ENCODE measurements at places on chromosomes 2 and 18. TPM values are rescaled to one million over a fixed set of nuclear protein-coding genes. Genes with fewer than 3 reads are reported as not detected.

TRIM43 gene
- total RNA-seq, result not detected

ITGB6 gene
- total RNA-seq, result not detected

- DNase-seq, result no peak
These were observed 84.1 kb upstream of the NABP1 start for GRCh38 chr2:191593622-191594385.

GRCh38 chr2:3706892-3707291, 3.5 kb downstream of the DCDC2C start:
- DNase-seq, result no peak

- DNase-seq, result no peak
These were observed 153.6 kb upstream of the KLF7 start for GRCh38 chr2:207319316-207319715.

DNA sequence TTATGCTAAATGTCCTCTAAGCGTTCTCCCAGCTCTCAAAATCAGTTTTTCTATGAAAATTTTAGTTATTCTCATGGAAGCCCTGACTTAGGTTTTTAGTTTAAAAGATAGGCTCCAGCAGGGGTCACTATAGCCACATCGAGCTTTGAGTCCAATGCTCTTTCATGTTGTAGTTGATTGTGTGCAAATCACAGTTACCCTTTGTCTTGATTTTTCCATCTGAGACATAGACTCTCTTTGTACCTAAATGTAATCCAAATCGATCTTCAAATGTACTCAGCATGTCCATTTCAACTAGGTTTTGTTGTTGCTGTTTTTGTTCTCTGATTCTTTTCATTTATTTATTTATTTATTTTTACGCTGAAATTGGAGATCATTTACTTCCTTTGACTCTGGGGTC, 26.4 kb upstream of the MSTN start:
- DNase-seq, result no peak

DNA sequence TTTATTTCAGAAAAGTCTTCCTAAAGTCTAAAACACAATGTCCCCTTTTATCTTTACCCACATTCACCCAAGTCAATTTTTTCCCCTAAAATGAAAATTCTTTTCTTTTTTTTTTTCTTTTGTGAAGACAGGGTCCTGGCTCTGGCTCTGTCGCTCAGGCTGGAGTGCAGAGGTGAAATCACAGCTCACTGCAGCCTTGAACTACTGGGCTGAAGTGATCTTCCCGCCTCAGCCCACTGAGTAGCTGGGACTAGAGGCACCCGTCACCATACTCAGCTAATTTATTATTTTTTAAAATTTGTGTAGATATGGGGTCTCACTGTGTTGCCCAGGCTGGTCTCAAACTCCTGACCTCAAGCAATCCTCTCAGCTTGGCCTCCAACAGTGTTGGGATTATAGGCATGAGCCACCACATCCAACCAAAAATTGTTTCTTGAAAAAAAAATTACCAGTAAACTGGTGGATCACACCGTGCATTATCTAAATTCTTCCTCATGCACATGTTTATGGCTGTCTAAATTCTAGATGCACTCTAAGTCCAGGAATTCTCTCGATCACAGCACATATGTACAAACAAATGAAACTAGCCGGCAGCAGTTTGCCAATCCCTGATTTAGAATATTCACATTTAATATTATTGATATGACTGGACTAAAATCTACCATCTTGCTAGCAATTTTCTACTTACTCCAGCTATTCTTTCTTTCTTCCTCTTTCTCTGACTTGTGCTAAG, 56.8 kb downstream of the OLA1 start:
- no peak for DNase-seq

GRCh38 chr18:38520786-38521185, 955.2 kb upstream of the CELF4 start:
- DNase-seq, result no peak

ZDBF2 gene
- 25.4 TPM for total RNA-seq

DNA sequence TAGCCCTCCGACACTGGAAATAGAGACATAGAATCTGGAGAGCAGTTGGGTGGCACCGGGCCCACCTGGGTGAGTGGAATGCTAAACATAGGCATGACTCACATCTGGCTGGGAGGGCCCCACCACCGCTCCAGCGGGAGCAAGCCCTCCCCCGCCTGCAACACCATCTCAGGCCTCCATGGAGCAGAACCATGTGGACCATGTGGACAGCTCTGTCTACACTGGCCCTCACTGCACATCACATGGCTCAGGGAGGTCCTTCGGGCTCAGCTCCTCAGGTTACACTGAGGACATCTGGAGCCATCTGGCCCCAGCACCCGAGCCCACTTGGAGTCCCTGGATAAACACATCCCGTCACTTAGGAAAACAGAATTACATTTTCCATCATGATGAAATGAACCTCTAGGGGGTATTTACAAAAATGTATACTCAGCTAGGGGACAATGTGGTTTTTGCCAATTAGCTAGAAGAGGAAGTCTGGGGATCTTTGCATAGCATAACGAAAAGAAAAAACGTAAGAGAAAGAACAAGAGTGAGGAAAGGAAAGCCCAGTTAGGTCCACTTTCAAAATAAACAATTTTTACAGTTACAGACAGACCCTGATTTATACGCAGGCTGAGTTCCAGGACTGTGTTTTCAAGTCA, 30.7 kb upstream of the MLPH start:
- DNase-seq, result no peak

DNA sequence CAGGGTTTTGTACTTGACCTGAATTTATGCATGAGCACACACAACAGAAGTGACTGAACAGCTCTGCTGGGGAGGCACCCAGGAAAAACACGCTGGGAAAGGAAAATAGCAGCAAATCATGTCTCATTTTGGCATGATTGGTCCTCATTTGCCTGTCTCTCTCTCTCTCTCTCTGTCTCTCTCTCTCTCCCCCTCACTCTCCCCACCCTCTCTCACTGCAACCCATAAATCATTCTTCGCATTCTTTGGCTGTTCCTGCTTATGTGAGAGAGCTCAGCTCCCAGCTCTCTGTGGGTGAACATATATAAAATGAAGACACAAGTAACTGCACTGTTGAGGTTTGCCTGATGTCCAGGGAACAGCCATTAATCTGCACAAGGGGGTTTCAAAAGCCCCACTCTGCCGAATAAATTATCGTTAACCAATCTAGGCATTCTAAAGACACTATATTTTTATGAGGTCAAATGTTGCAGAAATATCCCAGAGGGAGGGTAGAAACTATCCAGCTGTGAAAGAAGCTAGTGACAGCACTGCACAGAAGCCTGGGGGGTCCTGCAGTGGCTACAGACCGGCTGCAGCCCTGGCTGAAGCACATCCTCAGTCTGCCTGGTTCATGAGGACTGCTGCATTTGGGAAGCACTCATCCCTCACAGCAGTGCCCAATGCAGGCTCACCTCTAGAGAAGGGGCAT, 260.3 kb downstream of the AFF3 start:
- DNase-seq, result no peak

DNA sequence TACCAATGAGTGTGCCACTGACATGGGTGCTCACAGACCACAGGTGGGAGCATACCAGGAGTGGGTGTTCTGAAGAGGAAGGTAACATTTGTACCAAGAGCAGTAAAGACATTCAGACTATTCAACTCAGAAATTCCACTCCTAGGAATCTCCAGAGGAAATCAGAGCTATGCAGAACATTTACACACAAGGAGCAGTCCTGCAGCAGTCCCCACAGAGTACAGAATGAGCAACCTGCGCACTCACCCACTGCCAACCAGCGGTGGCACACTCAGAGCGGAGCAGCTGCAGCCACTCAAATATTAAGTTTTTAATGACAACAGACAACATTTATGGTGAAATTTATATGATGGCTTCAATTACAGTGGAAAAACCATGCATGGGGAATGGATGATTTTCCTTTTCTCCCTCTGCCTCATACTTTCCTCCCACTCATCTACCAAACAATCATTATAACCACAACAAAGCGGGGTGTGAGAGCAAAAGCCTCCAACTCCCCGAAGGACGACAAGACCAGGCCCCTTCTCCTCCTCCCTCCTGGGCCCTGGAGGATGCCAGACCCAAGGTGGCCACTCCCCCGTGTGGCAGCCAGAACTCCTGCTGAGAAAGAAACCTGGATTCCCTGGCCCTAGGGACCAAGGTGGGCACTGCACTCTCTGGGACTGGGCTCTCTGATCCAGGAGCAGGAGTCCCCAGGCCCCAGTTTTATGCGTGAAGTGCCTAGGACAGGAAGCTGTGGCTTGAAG, 5.4 kb downstream of the HS6ST1 start:
- DNase-seq, result no peak

DNA sequence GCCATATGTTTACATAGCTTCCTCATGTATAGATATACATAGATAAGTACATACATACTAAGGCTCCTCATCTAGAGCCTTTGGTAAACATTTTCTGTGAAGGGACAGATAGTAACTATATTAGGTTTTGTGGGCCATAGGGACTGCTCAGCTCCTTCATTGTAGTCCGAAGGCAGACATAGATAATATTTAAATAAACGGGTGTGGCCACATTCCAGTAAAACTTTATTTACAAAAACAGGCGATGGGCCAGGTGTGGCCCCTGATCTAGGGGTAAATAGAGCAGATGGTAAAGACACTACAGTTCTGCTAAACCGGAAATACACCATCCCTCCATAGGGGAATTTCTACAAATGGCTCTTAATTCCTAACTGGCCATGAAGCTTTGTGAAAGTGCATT, 7.3 kb downstream of the COQ10B start:
- DNase-seq, result no peak

GRCh38 chr2:71210292-71210691, 16.6 kb downstream of the PAIP2B start:
- no peak for DNase-seq

LONRF2 gene
- 2.5 TPM for total RNA-seq

DNA sequence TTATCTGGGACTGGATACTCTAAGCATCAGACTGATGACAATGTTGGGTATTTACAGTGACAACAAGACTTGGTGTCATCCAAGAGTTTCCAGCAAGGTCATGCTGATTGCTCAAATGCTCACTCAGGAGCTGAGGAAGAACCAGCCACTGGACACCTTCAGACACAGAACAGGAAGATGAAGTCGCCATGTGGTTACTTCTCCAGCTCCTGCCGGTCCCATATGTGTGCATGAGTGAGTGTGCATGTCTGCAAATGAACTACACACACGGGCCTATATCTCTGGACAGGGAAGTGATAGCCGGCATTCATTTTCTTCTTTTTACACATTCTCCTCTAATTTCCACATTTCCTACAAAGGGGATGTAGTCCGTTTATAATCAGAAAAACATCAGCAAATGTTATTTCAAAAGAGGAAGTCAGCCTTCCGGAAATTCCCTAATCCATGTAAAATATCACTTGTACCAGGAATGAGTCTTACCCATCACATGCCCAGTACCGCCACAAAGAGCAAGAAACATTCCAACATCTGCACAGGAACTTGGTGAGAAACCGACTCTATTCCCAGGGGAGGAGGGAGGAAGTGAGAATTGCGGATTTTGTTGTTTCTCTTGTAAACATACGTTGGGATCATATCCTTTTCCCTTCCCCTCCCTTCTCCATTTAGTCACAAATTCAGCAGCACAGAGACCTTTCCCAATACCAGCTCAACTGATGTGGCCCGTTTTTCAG, 10.8 kb downstream of the RFX8 start:
- no peak for DNase-seq

L3MBTL4 gene
- 7.2 TPM for total RNA-seq

- no peak for DNase-seq
These were observed 122.5 kb downstream of the ARHGAP15 start for GRCh38 chr2:143251681-143252080.

DNA sequence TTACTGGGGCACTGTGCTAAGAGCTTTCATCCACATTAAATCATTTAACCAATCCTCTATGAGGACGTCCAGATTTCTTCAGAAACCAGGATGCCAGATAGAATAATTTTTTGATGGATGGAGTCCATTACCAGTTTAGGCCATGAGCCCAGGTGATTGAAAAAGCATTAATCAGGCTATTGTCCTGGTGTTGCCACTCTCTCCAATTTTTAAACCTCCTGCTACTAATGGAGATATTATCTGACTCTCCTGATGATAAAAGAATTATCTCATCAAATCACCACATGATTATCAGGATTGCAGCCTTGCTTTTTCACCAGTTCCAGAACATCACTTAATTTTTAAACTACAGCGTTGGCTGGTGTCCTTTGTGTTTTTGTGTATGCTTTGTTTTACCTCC, 402.2 kb downstream of the CLIP4 start:
- no peak for DNase-seq

DNA sequence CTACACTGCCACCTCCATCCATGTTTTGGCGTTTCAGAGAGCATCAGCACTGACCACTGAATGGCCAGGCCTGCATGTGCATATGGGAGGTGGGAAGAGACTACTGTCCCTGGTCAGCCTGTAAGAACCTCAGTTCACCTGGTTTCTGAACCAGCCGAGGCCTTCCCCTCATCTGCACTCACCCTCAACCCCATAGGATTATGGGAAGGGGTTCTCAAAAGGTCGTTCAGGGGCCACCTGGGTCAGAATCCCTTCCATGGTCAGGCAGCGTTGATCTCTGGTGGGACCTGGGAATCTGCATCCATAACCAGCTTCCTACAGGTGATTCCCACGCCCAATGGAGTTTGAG, 36.7 kb downstream of the TET3 start:
- DNase-seq, result no peak

PARD3B gene
- 29.2 TPM for total RNA-seq

DNA sequence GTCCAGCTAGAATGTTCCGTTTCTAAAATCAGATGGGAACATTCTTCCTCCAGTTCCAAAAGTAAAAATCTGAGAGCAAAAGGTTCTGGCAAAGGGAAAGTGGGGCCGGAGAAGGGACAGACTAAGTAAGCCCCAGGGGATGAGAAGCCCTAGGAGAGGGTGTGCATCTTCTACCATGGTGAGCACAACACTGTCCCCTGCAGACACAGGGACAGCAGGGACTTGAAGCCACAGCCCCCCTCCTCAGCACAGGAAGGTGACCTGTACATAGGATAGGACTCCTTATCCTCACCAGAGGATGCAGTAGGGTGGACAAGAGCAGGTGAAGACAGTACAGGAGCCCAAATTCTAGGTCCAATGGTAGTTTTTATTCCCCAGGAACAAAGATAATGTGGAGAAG, 12.6 kb upstream of the ATRAID start:
- no peak for DNase-seq

CD8B2 gene
- not detected for total RNA-seq

DNA sequence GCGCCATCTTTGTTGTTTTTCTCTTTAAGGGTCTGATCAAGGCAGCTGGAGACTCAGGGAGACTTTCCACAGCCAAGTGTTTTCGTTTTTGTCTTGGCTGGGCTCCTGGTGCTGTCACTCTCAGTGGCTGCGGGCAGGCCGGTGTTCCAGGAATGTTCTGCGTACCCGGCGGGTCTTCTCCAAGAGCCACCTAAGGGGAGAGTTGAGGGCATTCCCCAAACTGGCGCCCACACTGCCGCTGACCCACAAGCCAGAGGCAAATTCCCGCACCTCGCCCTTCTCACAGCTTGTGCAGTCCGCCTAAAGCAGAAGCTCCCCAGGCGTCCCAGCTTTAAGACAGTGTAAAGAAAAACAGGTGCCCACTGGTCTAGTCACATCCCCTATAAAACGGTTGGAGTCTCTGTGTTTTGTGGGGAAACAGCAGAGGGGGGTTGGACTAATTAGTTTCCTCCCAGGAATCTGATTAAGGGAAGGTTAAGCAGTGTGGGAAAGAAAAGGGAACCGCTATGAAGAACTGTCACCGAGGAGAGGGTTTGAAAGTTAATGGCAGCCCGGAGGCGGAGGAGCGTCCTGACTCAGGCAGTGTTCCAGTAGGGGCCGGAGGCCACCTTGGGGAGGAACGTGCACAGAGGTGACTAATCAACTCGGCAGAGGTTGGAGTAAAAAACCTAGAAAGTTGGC, 224.5 kb downstream of the SLC4A3 start:
- no peak for DNase-seq

PTPRN gene
- total RNA-seq, result 0.12 TPM

- DNase-seq, result no peak
These were observed 96.0 kb downstream of the TFCP2L1 start for GRCh38 chr2:121189011-121189410.
